ENCODE measurements at places on chromosomes 2 and 18. TPM values are rescaled to one million over a fixed set of nuclear protein-coding genes. Genes with fewer than 3 reads are reported as not detected.

TEKT4 gene
- polyA plus RNA-seq: not detected

TRAF3IP1 gene
- 6.6 TPM for polyA plus RNA-seq

LBX2 gene
- not detected for polyA plus RNA-seq

NLRC4 gene
- polyA plus RNA-seq: 1.6 TPM

KIF5C gene
- 2.0 TPM for polyA plus RNA-seq

SH3BP4 gene
- polyA plus RNA-seq: 2.0 TPM

SERPINB3 gene
- polyA plus RNA-seq: not detected

ST3GAL5 gene
- polyA plus RNA-seq: 38.2 TPM

BMP10 gene
- polyA plus RNA-seq: not detected

UGT1A5 gene
- polyA plus RNA-seq: not detected

PKDCC gene
- not detected for polyA plus RNA-seq

RAX gene
- not detected for polyA plus RNA-seq

MYO7B gene
- 1.1 TPM for polyA plus RNA-seq

VSNL1 gene
- polyA plus RNA-seq: not detected

DUSP2 gene
- polyA plus RNA-seq: 55.6 TPM

UGT1A7 gene
- polyA plus RNA-seq: not detected

GALNT3 gene
- 4.1 TPM for polyA plus RNA-seq

EPHA4 gene
- 29.3 TPM for polyA plus RNA-seq

ERICH2 gene
- polyA plus RNA-seq: not detected

ZNF396 gene
- polyA plus RNA-seq: 1.5 TPM
